HCEC 1CT (cell line): ENCODE measurements at places on chromosomes 7 and 10.

GRCh38 chr7:26376175-26376917 lies 84.7 kb downstream of the SNX10 start:
- DNase-seq = no peak

GRCh38 chr7:112116894-112117293 lies 89.3 kb downstream of the DOCK4 start:
- DNase-seq = no peak

DNA sequence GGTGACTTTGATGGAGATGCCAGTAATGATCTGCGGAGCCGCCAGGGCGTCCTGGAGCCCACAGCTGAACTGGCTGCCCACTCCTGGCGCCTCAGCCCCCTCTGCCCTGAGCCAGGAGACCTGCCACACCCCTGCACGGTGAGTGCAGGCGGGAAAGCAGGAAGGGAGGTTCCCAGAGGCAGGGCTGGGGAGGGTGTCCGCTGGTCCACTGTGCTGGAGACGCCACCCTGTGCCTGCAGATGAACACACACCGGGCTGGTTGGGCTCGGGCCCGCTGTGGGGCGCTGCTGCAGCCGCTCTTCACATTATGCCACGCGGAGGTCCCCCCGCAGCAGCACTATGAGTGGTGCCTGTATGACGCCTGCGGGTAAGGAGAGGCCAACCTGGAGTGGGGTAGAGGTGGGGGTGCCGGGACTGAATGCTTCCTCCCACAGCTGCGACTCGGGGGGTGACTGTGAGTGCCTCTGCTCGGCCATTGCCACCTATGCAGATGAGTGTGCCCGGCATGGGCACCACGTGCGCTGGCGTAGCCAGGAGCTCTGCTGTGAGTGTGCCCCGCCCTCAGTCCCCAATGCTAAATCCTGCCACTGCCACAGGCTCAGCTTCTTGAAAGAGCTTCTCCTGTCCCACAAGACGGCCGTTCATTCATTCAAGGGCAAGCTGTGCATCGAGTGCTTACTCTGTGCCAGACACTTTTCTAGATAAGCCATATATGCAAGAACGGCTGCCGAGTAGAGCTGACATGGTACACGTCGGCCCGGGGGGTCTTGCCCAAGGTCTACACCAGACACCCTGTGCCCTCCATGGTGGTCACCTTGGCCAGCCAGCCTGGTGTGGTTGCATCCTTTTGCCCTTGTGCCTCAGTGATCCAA lies 14.3 kb upstream of the ZNF467 start:
- no peak for DNase-seq

DNA sequence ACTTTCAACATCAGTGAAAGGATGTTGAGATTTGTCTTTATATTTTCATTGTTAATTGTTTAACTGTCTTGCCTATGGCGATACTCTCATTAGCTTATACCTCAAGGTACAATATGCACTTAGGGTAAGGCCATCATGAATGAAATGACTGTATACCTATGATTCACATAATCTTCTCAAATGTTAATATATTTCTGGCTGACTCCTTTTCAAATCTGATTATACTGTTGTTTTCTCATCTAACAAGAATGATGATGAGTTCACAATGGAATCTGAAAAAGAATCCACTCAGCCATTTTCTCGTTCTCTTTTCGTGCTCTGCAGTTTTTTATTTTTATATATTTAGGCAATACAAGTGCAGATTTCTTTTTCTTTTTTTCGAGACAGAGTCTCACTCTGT lies 159.1 kb downstream of the ARHGAP12 start:
- DNase-seq = peak; percentile 83

- no peak for DNase-seq
Measured at GRCh38 chr10:98217801-98218200, 50.2 kb downstream of the LOXL4 start.

DNA sequence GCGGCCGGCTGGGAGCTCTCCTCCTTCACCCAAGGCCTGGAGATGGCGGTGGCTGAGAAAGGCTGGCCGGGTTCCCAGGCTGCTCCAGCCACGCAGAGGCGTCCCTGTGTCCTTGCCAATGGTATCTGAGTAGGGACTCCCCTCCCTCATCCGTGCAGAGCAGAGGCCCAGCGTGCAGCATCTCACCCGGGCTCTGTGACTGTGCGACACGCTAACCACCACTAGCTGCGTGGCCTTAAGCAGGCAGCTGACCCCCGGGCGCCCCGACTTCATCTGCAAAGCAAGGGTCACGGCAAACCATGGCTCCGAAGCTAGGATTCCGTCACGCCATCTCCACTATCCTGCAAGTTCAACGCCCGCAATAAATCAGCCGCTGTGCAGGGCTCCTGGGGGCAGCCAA lies 47.2 kb upstream of the TNRC18 start:
- DNase-seq = no peak

DNA sequence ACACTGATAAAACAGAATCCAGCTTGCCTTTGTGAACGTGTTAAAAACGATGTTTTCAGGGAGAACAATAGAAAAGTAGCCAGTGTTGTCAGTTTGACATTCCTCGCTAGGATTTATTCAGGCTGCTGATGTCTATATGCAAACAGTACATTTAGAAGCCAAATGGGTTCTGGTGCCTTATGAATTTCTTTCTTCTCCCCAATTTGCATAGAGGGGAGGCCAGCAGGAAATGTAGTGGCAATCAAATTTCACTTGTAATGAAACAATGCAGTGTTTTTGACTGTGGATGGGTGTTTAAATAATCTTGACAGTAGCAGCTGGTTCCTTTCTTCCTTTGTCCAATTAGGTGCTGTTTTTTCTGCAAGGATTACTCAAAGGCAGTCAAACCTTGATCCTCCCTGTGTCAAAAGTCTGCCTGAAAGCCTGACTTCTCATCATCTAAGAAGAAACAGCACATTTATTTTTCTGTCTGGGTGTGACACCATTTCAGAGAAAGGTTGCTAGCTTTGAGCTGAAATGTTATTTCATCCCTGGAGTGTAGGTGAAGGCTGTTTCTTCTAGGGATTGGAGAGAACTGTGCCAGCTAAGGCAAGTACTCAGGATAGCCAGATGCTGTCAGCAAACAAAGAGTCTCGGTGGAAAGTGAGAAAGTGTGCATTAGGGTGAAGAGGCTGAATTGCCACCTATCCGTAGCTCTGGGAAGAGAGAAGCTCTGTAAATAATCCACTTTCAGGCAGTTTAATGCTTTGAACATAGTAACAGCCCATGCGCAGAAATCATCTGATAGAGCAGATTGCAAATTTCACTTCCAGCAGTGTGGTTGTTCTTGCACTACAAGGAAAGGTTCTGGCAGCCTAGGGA lies 36.6 kb upstream of the ZNRF2 start:
- DNase-seq = no peak

DNA sequence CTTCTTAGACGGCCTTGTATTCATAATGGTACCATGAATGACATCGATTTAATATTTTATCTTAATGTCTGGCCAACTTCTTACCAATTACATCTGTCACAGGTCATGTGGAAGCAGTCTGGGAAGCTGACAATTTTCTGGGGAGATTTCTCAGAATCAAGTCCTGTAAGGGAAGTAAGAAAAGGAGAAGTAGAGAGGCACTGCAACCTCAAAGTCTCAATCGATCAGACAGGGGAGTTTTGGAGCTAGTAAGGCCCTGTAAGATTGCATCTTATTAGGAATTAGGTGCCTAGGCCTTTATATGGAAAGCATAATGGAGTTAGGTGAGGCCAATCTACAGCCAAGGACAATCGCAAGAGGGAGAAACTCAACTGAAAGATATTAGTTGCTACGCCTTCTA lies 694.6 kb upstream of the SORCS1 start:
- no peak for DNase-seq

DNA sequence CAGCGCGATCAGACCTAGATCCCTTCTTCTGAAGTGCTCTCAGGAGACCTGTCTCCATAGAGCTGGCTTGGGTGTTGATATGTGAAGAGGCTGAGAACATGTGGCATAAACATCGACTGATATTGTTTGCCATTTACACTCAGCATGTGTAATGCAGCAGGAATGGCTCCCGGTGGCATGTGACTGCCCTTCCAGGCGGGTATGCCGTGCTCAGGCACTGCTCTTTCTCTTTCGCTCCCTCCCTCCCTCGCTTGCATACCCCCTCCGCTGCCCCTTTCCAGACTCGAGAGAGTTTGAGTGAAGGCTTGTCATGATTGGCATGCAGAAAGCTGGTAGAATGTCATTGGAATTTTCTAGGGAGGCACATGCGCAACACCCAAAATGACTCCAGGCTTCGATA lies 107.3 kb upstream of the PDCD4 start:
- DNase-seq = no peak

DNA sequence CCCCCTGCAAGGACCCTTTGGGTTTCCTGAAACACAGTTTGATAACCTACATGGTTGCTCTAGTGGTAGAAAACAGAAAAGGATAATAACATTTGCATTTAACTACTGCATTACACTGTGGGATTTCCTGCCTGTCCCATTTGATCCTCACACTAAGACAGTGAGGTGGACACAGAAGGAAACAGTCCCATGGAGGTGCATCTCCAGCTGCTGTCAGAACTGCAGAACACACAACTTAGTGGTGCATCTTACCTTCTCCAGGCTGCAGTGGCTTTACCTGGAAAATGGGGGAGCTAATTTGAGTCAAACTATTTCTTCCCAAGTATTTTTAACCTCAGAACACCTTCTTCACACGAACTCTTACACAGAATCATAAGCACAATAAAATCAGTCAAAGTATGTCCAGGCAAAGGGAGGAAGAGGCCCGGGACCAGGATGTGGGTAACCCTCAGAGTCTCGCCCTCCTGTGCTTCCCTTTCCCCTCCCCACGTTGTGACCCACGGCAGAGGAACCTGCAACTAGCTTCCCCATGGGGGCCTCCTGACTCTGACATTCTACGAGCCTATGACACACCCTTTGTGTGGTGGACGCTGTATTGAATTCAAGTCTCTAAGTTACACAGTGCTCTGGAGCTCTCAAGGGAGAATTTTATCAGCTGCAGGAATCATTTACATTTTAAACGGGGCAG lies 33.7 kb downstream of the SCRN1 start:
- DNase-seq = no peak

DNA sequence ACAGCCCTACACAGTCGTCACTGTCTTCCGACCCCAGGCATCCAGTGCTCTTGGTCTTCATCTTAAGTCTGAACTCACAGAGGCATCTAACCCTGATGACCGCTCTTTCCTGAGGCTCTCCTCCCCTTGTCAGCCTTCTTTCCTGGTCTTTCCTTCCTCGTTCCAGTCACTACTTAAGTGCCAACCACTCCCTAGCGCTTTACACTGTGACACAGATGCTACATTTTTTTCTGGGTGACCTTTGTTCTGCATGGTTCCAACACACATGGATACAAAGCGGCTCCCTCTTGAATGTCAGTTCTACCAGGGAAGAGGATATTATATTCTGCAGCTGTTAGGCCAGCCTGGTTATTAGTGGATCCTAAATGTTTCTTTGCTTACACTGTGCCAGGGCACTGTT lies 12.7 kb downstream of the YWHAG start:
- DNase-seq = no peak

GRCh38 chr7:130384841-130385599 lies 4.7 kb downstream of the CPA1 start:
- DNase-seq = no peak

- DNase-seq = no peak
Measured at GRCh38 chr7:116182023-116182422, 28.3 kb upstream of the TES start.

- no peak for DNase-seq
Measured at GRCh38 chr10:93059975-93060886, at the start of gene CYP26C1. Gene CYP26C1 (plus strand): TSS chr10:93060798. CDS start chr10:93061264, 466 bp downstream.

- DNase-seq = peak; percentile 49
Measured at GRCh38 chr7:5528071-5528814, 104.6 kb upstream of the TNRC18 start.

DNA sequence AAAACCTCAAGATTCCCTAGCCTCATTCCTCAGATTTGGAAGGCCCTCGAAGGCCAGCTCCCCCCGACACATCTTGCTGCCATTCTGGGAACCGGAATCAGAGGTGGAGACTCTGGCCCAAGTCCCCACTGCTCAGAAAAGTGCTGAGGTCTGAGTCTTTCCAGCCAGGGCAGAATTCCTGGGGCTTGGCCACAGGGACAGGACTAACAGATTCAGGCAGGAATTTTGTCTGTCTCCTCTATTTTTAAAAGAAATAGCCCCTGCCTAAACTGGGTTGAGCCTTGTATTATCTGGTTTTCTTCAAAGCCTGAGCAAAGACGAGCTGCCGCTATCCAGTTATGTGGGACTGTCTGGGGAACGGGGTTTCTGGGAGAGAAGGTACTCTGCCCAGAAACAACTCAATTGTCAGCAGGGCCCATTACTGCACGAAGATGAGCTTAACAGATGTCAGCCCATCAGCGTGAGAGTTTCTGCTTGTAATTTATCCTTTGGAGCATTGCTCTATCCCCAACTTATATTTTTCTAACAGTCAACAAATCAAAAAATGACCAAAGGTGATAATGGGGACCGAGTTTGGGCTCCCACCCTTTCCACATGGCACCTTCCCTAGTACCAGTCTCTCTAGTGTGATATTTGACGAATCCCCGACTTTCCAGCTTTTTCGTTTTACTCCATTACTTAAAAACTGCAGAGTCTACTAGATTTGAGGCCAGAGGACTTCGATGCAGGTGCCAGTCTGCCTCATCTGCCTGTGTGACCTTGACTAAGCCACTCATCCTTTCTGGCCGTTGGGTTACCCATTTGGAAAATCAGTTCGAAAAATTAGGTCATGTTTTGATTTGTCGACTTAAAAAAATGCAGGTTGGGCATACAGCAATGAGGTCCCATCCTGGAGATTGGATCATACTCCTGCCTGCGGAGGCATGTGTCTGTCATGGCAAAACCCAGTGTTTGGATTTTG lies 110.9 kb downstream of the WDR11 start:
- no peak for DNase-seq

DNA sequence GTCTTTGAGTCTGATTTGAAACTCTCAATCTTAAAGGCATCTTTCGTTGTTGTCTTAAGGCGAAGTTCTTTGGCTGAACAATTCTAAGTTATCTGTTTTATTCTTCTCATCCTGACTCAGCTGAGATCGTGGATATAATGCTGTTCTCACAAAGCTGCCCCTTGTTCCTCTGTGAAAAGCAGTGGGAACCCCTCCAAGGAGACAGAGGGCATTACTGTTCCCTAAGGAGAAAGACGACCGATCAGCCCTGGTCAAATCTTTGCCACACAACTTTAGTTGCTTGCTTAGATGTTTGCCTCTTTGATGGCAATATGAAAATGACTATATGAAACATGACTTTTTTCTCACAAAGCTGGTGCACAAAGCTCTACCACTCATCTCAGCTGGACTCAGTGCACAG lies 1016.7 kb downstream of the REEP3 start:
- DNase-seq = no peak

DNA sequence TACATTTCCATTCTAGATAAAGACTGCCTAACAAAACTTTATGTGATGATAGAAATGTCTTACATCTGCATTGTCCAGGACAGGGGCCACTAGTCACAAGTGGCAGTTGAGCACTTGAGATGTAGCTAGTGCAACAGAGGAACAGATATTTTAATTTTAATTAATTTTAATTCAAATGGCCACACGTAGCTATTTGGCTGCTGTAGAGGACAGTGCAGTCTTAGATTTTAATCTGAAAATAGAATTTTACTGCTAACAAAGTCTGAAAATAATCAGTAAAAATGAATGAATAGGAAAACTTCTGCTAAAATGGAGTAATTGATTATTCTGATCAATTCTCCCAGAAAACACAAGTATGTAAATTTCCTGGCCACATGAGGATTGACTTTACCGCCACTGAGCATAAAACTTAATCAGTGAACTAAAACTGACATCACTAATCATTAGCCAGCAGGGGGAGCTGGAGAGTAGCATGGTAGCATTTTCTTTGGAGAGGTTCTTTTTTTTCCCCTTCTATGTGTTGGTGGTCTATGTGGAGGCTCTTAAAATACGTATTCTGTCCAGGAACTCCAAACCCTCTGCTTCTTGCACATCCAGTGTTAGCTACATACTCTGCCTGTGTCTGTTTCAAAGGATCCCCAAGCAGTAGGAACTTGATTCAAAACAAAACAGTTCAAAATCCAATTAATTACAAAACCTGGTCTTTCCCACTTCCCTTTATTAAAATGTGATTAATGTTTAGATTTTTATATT lies 52.1 kb downstream of the TSPAN12 start:
- DNase-seq = peak; percentile 37
